Breast epithelium (tissue), 4 donors: ENCODE measurements at places on chromosomes 2 and 18. TPM values are rescaled to one million over a fixed set of nuclear protein-coding genes. Genes with fewer than 3 reads are reported as not detected.

GRCh38 chr2:193895226-193895625, 1700.5 kb upstream of the TMEFF2 start:
- no peak overlapping the region for H3K4me3 ChIP-seq
- H3K27me3 ChIP-seq, result no peaks in the 10 kb centered on the region
- no peak for DNase-seq
- H3K27ac ChIP-seq, result no peak overlapping the region
- no peaks in the 10 kb centered on the region for H3K36me3 ChIP-seq

GRCh38 chr2:71674158-71674851, 220.9 kb downstream of the DYSF start:
- DNase-seq, result no peak
- no peak overlapping the region for H3K4me3 ChIP-seq
- no peaks in the 10 kb centered on the region for H3K27me3 ChIP-seq
- no peaks in the 10 kb centered on the region for H3K36me3 ChIP-seq

DNA sequence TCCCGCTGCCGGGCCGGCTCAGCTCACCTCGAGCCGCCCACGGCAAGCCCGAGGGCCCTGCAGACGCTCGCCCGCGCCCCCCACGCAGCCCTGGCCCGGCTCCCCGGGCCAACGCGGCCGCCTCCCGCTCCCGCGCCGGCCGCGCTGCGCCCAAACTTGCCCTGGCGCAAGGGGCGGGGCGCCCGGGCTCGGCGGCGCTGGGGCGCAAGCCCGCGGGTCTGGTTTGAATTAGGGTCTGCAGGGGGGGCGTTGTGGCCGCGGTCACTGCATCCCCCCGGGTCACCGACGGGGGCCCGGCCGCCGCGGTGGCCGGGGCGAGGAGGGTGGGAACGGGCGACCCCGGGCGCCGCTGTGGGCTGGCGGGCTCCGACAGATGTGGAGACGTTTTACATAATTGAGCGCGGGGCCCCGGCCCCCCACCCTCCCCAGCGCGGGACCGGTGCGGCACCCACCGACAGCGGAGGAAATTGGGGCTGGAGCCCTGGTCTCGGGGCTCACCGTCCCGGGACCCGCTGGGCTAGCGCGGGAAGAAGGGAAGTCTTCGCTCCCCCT, 690 bp downstream of the SDC1 start:
- peak overlapping the region; percentile 77 for H3K4me3 ChIP-seq
- DNase-seq, result no peak
- peak overlapping the region; percentile 95 for H3K27ac ChIP-seq
- peaks cover 6% of the 10 kb centered on the region for H3K4me1 ChIP-seq

- H3K27ac ChIP-seq, result no peak overlapping the region
- no peak overlapping the region for H3K4me3 ChIP-seq
- H3K36me3 ChIP-seq, result no peaks in the 10 kb centered on the region
- no peaks in the 10 kb centered on the region for H3K27me3 ChIP-seq
- no peak for DNase-seq
Observed at GRCh38 chr2:157185476-157186227, 71.9 kb upstream of the GALNT5 start.

GRCh38 chr2:71746946-71747501, 293.7 kb downstream of the DYSF start:
- H3K27ac ChIP-seq, result peak overlapping the region; percentile 85
- no peak overlapping the region for H3K4me3 ChIP-seq
- H3K4me1 ChIP-seq, result no peaks in the 10 kb centered on the region
- H3K36me3 ChIP-seq, result no peaks in the 10 kb centered on the region
- H3K27me3 ChIP-seq, result no peaks in the 10 kb centered on the region

DNA sequence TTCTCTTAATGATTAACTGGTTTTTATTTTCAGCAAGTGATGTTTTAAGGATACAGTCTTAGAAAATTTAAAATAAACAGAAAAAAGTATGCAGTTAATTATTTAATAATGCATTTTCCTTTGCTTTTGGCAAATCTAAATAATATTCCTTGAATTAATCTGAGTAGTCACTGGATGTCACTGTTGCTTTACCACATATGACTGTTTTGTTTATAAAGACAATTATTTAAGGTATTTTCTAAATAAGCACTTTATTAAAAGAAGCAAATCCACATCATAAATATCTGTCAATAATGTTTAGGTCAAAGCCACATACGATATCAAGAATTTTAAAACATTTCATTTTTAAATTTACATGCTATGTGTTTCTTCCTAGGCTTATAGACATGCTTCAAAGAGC, 40.6 kb upstream of the TFPI start:
- no peak for DNase-seq
- H3K4me3 ChIP-seq, result no peak overlapping the region
- no peak overlapping the region for H3K27ac ChIP-seq
- no peaks in the 10 kb centered on the region for H3K4me1 ChIP-seq

- DNase-seq, result no peak
- H3K4me1 ChIP-seq, result peaks cover 7% of the 10 kb centered on the region
- peak overlapping the region; percentile 89 for H3K27ac ChIP-seq
- H3K27me3 ChIP-seq, result no peaks in the 10 kb centered on the region
- peak overlapping the region; percentile 74 for H3K4me3 ChIP-seq
Observed at GRCh38 chr2:100320547-100321178, 1.6 kb downstream of the LONRF2 start.

DNA sequence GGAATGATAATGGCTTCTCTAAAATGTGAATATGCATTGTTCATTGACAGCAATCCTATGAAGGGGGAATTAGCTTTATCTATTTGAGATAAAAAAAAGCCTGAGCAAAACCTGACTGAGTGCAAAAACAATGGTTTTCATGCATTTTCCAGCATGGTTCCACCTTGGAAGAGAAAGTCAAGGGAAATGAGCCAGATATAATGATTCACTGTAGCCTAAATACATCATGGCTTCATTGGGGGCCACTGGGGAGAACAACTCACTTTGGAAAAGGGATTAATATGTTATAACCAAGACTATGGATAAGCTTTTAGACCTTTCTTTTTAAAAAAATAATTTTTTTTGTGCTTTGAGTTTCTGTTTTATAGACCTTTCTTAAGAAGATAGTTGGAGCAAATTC, 679.7 kb downstream of the NYAP2 start:
- no peak overlapping the region for H3K27ac ChIP-seq
- H3K36me3 ChIP-seq, result no peaks in the 10 kb centered on the region
- H3K4me3 ChIP-seq, result no peak overlapping the region
- H3K27me3 ChIP-seq, result no peaks in the 10 kb centered on the region
- DNase-seq, result no peak

DNA sequence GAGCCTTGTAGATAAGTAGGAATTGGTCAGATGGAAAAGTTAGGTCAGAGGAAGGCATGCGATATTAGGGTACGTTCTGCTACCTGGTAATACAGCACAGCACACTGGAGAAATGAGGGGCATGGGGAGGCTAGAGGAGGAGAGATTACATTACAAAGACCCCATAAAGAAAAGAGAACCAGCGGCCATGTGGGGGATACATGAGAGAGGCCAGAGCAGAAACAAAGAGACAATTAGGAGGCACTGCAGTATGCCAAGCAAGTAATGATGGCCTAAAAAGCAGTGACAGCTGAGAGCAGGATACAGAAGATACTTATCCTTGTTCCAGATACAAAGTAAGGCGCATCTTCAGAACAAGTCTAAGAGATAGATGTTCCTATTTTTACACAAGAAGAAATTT, 40.0 kb downstream of the TXNL1 start:
- H3K36me3 ChIP-seq, result no peaks in the 10 kb centered on the region
- no peak overlapping the region for H3K27ac ChIP-seq
- no peak for DNase-seq
- H3K27me3 ChIP-seq, result no peaks in the 10 kb centered on the region
- H3K4me1 ChIP-seq, result no peaks in the 10 kb centered on the region

GRCh38 chr2:85719609-85720240, 25.6 kb downstream of the GNLY start:
- no peaks in the 10 kb centered on the region for H3K27me3 ChIP-seq
- DNase-seq, result no peak
- H3K4me3 ChIP-seq, result no peak overlapping the region
- H3K36me3 ChIP-seq, result no peaks in the 10 kb centered on the region

DNA sequence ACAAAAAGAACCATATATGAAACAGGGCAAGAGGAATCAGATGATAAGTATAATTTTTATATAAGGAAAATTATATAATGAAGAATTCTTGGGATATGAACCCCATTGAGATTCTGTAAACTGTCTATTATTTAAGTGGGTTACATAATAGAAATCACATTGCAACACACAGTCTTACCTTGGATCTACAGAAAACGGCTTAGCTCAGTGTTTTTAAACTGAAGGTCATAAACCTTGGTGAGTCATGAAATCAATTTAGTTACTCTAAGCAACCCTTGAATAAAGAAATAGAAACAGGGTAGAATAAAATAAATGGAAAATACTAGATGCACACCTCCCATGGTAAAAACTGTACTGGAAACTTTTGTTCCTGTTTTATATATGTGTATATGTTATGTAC, 50.7 kb downstream of the METTL8 start:
- no peaks in the 10 kb centered on the region for H3K27me3 ChIP-seq
- no peaks in the 10 kb centered on the region for H3K4me1 ChIP-seq
- no peak overlapping the region for H3K4me3 ChIP-seq
- H3K36me3 ChIP-seq, result no peaks in the 10 kb centered on the region
- no peak overlapping the region for H3K27ac ChIP-seq

The CKAP2L gene
- not detected for total RNA-seq

The TCF23 gene
- total RNA-seq, result not detected

The MCM6 gene
- total RNA-seq, result 10.9 TPM

The CABYR gene
- 0.64 TPM for total RNA-seq

The HSBP1L1 gene
- 42.1 TPM for total RNA-seq

The CHST9 gene
- total RNA-seq, result 1.6 TPM
